ENCODE measurements at places on chromosomes 11 and 22.

GRCh38 chr11:17277024-17277584 lies 565 bp downstream of the NUCB2 start:
- no peak for DNase-seq

GRCh38 chr22:37469416-37470086 lies 16.6 kb downstream of the MFNG start:
- DNase-seq, result no peak

DNA sequence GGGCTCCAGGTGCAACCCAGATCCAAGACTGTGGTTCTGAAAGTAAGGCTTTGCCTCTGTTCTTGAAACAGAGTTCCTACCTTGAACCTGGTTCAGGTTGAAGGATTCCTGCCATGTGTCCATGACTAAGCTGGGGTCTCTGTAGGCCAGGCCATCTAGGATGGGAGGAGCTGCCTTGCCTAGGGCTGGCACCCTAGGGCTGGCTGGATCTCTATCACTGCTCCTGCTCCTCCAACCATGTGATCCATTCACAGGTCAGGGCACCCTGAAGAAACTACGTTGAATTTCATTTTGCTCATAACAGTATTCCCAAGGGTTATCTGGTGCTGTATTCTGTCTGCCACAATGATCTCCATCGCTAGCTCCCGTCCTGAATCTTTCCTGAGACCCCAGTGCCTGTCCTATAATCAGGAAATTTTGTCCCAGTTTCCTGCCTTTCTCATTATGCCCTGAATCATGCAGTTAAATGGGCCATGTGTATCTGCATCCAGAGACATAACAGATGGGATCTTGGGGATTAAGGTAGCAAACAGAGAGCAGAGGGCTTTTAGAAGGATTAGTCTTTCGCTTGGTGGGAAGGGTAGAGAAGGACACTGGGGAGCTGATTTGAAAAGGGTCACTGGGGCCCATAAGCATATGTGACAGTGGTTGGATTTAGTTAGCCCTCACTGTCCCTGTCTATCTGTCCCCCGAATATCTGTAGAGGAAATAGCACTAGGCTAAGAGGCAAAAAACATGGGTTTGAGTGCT lies 98.2 kb upstream of the MTMR2 start:
- DNase-seq, result no peak

DNA sequence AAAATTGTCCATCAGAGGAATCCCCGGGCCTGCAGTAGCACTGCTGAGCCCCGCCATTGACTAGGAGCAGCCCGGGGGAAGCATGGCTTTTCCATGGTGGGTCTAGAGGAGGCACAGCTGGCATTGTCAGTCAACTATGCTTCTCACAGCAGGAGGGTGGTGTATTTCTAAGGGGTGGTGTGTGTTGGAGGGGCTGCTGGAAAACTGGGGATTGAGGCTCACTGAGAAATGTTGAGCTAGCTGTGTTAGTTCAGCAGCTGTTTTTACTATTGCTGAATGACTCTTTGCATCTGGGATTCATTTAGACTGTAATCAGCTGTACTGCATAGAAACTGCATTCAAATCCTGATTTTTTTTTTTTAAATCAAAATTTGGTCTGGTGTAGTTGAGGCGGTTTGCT lies 5.6 kb downstream of the DDX10 start:
- no peak for DNase-seq

DNA sequence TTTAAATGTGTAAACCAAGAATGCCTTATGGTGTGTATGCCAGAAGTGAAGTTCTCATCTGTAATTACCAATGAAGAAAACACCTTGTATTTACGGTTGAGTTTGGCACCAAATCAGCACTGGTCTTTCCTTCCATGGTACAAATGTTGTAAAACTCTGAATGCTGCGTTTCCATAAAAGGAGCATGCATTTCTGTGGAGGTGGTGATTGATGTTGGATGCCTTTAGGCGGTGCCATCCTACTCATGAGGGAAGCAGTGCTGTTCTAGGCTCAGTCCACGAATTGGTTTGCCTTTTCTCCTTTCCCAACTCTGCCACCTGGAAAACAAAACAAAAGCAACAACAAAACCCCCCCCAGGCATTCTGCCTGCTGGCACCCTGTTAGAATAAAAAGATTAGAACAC lies 124.4 kb downstream of the TEAD1 start:
- DNase-seq, result no peak

GRCh38 chr11:69000831-69001242 lies 12.2 kb downstream of the MRGPRF start:
- DNase-seq, result peak; percentile 56

- no peak for DNase-seq
Observed at GRCh38 chr11:36238881-36239280, 50.3 kb downstream of the COMMD9 start.

GRCh38 chr11:33897761-33898375 lies 6.0 kb upstream of the LMO2 start:
- DNase-seq, result no peak

DNA sequence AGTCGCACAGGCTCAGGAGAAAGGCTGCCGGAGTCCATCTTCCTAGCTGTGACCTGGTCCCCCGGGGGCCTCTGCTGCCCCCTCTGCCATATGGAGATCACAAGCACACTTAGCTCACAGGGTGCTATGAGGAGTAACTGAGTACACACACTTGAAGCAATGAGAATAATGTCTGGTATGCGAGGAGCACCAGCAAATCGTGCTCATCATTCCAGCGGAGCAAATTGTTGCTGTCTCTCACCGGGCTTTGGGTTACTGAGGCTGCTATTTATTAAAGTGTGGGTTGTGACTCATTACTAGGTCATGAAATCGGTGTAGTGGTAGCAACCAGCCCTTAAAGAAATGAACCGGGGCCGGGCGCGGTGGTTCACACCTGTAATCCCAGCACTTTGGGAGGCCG lies 48.1 kb upstream of the EIF3D start:
- DNase-seq, result peak; percentile 75

DNA sequence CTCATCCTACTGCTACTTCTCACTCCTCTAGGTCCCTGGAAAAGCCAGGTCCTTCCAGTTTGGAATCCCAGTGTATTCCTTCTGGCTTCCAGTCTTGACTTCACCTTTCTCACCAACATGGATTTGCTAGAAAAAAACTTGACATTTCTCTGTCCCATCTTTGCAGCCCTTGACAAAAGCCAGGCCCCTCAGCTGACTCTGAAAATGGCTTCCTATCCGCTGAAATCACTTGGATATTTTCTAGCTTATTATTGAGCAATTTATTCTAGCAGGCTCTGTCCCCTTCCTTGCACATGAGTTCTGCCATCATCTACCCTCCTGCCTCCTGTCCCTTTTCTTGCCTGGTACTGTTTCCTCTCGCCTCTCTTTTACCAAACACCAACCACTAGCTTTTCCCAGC lies 427.2 kb downstream of the BUD13 start:
- DNase-seq, result no peak

GRCh38 chr11:86155200-86155844 lies 86.4 kb upstream of the PICALM start:
- DNase-seq, result no peak

DNA sequence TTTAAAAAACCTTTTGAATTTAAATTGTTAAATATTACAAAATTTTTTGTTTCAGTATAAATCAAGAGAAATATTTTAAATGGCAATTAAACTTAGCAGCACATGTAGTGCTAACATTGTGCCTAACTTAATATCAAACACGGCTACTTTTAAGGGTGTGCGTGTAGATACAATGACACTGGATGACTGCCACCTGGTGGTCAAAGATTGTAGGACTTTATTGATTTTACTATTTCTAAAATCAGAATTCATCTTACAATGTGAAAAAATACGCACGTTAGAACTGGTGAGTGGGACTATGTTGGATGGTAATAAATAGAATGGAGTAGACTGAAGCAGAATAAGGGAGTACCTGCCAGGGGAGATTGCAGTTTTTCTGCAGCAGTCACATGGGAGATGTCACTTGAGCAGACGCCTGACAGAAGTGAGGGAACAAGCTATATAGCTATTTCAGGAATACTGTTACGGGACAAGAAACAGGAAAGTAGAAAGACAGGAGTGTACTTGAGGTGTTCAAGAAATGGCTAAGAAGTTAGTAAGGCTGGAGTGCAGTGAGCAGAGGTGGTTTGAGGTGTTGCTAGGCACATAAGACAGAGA lies 52.9 kb downstream of the UVRAG start:
- peak; percentile 16 for DNase-seq

DNA sequence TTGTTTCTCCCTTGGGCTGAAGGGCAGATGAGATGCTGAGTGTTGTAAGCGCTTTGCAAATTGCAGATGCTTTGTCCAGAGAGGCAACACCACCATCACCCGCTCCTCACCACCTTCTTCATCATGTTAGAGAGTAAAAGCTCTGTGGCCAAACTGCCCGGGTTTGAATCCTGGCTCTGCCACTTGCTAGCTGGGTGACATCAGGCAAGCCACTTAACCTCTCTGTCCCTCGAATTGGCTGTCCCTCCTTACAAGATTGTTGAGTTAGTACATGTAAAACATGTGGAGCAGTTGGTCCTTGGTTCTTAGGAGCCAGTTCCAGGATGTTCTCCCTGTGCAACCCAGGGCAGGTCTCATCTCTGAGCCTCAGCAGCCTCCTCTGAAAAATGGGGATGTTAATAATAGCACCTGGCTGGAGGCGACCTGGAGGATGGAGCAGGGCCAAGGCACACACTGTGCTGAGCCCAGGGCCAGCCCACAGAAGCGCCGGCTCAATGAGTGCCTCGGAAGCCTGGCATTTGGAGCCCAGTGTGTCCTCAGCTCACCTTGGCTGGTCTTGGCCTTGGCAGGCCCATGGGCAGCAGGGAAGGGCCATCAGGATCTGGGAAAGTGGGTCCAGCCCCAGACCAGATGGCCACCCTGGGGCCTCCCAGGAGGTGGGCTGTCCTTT lies 10.5 kb downstream of the C11orf86 start:
- DNase-seq, result no peak

- DNase-seq, result peak; percentile 85
Observed at GRCh38 chr11:130849215-130849568, 67.1 kb downstream of the SNX19 start.

- no peak for DNase-seq
Observed at GRCh38 chr11:130211144-130211543, 51.6 kb downstream of the ST14 start.

- no peak for DNase-seq
Observed at GRCh38 chr22:24185001-24185500, 3.8 kb downstream of the SUSD2 start.

DNA sequence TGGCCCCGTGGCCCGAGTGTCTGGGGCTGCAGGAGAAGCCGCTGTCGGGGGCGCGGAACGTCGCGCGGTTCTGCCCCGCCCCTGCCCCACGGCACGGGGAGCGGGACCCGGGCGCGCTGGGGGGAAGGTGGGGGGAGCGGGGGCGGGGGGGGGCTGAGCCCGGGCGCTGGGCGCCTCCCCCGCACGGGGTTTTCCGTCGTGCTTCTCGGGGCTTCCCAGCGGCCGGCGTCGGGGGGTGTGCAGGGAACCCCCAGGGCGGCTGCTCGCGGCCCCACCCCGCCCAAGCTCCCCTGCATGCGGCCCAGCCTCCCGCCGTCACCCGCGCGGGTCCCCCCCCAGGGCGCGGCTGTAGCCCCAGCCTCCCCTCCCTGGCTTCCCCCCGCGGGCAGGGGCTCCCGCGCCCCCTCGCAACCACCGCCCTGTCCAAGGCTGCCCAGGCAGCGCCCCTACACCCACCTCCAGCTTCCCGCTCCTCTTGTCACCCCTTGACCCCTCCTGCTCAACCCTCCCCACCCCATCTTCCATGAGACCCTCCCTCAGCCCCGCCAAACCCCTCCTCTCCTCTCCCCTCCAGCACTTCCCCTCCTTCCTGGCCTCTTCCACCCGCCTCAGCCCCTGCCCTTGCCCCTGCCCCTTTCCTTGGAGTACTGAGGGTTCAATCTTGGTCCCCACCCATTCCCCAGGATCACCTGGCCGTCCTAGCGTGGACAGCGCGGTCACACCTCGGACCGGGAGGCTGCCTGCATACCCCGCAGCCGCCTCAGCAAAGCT lies 1.7 kb downstream of the IL17REL start:
- no peak for DNase-seq

- DNase-seq, result no peak
Observed at GRCh38 chr11:81995889-81996288, 737.8 kb downstream of the FAM181B start.

GRCh38 chr11:131591051-131591461 lies 220.6 kb downstream of the NTM start:
- no peak for DNase-seq

DNA sequence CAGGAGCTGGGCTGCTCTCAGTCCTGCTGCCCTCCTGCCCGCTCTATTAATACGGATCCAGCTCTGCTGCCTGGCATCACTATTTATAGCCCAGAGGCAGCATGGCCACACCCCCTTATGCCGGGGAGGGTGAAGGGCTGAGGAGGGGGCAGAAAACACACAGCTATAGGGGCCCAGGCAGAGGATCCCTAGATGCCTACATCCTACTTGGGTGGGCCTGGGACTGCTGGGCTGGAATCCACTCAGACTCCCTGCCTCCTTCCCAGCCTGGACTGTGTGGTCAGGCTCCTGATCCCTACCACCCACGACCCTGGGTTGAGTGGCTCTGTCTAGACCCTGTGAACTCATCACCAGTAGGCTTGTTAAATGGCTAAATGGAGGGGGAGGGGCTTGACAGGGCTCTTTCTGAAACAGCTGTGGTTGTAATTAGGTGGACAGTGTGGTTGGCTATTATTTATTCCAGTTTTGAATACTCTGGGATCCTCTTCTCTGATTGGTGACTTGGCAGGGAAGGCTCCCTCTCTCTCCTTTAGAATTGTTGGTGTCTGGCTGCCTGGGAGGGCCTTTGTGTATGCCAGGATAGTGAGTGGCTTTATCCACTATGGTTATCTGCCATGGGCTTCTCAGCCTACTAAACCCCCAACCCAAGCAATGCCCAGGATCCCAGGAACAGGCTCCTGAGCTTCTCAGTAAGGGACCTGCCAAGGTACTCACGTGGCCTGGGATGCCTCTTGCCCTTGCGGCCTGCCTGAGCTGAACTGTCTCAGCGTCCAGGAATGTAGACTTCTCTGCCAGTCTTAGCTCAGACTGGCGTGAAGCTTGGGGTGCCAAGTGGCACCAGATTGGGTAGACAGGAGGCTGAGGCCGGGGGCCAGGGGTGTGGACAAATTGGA lies 15.2 kb downstream of the PHLDB1 start:
- DNase-seq, result no peak

- no peak for DNase-seq
Observed at GRCh38 chr11:84722583-84723108, 904.5 kb downstream of the DLG2 start.

GRCh38 chr22:21449531-21450319 lies 17.5 kb upstream of the TMEM191C start:
- no peak for DNase-seq

DNA sequence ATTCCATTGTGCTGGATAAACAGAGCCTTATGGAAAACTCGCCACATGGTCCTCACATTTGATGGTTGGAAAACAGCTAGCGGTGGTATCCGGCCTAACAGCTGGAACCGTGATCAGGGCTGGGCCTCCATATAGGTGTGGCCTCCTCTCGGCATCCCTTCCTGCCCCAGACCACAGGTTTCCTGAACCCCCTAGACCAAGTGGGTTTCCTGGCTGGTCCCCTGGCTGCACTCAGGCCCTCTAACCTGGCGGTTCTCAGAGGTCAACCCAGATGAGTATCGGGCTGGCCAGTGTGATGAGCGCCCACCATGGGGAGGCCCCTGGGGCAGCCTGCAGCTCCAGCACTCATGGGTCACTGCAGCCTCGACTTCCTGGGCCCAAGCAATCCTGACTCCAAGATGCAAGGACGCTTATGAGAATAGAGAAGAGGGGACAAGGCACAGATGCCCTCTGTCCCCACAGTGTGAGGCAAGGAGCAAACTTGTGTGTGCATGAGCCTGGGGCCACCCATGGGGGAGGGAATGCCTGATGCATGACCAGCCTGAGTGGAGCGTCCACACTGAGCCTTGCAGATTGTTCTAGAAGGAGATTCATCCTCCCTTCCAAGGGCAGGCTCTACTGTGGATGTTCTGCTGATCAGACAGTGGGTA lies 53.4 kb upstream of the WNT7B start:
- DNase-seq, result no peak

GRCh38 chr11:33390944-33391892 lies 134.0 kb downstream of the HIPK3 start:
- no peak for DNase-seq
